ENCODE measurements at places on chromosomes 16 and 17.

- DNase-seq: no peak
These were observed 218.5 kb upstream of the CIBAR2 start for GRCh38 chr16:85330694-85331188.

- DNase-seq: no peak
These were observed 647 bp downstream of the FBXL20 start for GRCh38 chr17:39400547-39401411.

DNA sequence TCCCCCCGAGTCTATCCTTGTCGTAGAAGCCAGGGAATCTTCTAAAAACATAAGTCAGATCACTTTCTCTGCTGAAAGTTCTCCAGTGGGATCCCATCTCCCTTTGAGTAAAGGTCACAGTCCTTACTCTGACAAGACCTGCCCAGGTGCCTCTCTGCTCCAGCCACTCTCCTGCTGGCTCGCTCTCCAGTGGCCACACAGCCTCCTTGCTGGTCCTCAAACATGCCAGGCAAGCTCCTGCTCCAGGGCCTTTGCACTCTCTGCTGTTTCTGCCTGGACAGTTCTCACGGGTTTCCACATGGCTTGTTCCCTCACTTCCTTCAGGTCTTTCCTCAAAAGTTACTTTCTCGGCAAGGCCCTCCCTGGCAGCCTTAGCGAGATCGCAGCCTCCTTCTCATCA lies 3.4 kb downstream of the B9D1 start:
- DNase-seq: no peak

DNA sequence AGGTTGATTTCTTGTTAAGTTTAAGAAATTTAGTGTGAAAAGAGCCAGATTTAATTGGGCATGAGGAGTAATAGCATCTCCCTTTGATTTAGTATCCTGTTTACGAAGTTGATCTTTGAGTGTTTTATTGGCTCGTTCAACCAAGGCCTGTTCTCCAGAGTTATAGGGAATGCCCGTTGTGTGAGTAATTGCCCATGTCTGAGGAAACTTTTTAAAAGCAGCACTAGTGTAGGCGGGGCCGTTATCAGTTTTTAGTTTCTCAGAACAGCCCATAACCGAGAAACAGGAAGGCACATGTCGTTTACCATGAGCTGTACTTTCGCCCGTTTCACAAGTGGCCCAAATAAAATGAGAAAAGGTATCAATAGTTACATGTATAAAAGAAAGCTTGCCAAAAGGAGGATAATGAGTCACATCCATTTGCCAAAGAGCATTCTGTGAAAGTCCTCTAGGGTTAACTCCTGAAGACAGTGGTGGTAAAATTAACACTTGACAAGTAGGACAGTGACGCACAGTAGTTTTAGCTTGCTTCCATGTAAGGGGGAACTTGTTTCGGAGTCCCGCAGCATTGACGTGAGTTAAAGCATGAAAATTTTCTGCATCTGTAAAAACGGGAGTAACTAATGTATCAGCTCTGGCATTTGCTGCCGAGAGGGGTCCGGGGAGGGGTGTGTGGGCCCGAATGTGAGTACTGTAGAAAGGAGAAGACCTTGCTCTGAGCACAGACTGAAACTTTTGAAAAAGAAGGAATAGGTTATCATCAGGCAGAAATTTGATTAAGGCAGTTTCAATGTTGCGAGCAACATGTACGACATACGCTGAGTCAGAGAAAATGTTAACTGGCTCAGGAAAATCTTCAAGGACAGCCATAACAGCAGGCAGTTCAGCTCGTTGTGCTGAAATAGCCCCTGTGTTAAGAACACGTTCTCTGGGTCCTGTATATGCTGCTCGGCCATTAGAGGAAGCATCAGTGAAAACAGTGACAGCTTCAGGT lies 18.5 kb upstream of the KCTD5 start:
- DNase-seq: no peak

DNA sequence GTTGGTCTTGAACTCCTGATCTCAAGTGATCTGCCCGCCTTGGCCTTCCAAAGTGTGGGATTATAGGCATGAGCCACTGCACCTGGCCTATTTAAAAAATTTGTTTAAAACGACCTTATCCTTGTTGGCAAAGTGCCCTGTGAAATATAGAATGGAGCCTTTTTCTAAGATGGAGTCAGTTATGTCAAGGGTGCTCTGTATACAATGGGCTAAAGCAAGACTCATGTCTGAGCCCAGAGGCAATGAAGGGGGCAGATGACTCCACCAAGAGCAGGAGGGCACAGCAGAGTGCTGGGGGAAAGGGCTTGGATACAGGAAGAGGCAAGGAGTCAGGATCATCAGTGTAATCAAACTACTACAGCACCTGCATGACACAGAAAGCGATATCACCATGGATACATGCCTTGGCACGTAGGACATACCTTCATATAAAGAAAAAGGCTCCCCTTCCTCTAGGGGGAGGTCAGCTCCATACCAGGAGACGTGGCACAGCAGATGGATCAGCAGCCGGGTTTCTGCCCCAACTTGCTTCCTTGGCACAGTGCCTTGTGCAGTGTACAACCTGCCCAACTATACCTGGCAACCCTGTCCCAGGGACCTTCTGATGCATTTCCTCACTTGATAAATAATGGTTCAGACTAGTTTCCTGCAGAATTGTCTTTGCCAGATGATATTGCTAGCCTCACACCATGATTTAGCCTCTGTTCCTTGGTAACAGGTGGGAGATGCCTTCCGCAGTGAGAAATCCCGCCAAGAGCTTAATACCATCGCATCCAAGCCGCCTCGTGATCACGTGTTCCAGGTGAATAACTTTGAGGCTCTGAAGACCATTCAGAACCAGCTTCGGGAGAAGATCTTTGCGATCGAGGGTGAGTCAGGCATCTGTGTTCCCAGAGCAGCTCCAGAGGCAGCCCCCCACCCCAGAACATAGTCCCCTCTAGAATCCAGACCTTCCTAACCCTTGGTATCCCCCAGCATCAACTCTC lies 15.3 kb downstream of the ITGAM start:
- no peak for DNase-seq

GRCh38 chr17:44044071-44044470 lies 22.4 kb downstream of the LSM12 start:
- no peak for DNase-seq

- no peak for DNase-seq
These were observed 297 bp downstream of the TBC1D10B start for GRCh38 chr16:30369938-30370455.

Measured in stimulated activated CD8-positive, alpha-beta memory T cell treated with anti-CD3 and anti-CD28 coated beads, Interleukin-4, amount 100 ng/mL, for 4 hours (primary cell).